ENCODE measurements at places on chromosomes 2 and 18. TPM values are rescaled to one million over a fixed set of nuclear protein-coding genes. Genes with fewer than 3 reads are reported as not detected.

DNA sequence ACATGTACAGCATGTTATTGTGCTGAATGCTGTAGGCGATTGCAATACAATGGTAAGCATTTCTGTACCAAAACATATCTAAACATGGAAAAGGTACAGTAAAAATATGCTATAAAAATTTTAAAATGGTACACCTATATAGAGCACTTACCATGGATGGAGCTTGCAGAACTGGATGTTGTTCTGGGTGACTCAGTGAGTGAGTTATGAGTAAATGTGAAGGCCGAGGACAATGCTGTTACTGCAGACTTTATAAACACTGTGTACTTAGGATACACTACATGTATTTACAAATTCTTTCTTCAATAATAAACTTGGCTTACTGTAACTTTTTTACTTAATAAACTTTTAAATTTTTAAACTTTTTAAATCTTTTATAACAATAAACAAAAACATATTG lies 473.4 kb upstream of the UBE2E3 start:
- DNase-seq, result no peak

DNA sequence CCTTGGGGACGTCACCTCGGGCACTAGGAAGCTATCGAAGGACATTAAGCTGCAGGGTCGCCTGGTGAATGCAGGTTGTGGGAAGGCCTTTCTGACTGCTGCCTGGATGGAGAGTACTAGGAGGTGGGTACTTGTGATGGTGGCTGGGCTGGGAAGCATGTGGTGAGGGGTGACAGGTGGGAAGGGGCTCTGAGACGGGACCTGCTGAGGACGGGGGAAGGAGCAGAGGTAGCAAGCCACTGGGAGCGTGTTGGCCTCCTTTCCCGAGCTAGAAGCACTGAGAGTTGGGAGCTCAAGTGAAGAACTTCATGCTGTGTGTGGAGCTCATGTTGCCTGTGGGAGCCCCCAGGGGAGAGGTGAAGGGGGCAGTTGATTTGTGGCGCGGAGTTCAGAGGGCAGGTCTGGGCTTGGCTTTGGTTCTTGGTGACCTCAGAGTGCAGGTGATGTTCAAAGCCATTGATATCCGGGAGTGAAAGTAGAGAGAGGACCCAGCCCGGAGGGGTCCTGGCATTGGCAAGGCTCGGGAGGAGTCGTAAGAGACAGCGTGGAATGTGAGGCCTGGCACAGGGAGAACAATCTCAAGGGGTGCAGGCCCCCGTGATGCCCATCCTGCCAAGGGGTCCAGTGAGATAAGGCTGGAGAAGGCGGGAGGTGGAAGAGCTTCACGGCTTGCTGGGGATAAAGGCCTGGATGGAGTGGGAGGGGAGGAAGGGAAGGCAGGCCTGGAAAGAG lies 13.2 kb downstream of the MROH2A start:
- DNase-seq, result no peak

DNA sequence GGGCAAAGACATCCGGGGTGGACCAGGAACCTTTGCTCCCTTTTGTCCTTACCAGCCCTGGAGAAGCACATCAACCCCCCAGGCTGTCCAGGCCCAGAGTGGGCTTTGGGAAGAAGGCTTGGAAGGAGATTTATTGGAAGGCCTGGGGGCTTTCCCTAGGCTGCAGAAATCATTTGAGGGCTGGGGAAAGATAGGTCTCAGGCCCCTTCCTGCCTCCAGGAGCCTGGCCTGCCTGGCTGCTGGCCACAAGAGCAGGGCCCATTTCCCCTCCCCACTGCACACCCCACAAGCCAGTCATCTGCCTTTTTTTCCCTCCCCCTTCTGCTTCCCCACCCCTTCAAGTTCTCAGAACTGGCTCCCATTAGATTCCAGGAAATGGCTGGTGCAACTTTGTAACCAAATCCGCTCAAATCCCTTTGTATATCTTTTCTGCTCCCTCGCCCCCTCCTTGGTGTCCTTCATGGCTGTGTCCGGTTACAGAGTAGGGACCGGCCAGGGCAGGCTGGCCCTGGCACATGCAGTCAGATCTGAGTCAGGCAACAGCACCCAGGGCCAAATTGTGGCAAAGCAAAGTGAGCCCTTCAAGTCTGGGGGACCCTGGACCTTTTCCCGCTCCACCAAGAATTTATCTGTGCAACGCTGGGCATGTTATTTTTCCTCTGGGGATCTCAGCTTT lies 20.8 kb upstream of the TNP1 start:
- DNase-seq, result no peak

GRCh38 chr2:104844807-104845551 lies 8.9 kb upstream of the POU3F3 start:
- DNase-seq, result no peak

DNA sequence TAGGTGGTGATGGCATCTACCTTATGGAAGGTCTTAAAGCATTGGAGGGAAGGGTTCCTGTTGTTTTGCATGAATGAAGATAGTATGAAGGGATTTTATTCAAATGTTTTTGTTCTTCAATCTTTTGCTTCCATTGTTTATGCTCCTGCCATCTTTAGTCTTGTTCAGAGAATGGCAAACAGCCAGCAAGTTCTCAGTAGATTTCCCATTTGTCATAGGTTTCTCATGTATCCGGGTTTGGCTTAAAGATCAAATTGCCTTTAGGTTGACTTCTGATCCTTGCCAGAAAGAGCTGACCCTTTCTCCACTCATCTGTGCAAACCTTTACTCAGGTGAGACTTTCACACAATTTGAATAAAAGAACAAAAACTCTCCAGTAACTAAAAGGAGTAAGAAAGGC lies 44.2 kb upstream of the STAT4 start:
- DNase-seq, result no peak

DNA sequence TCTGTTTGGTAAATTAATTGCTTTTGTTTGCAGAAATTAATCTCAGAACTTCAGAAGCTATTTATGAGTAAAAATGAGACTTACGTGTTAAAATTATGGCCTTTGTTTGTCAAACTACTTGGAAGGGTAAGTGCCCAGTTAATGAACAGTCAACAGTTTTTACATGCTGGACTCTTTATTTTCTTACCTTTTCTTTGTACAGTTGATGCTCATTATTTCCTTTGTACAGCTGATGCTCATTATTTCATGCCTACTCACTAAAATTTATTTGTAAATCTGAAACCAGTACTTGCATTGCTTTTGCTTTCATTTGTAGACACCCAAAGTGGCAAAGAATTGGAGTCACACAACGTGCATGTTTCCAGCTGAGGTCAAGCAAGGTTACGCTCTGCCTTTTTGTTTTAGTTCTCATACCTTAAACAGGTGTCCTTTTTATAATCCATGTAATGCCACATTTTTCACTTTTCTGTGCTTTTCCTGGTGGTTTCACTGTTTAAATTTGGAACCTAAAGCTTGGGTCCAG lies 13.3 kb downstream of the RIF1 start:
- no peak for DNase-seq

- no peak for DNase-seq
Measured at GRCh38 chr2:100008956-100009355, 133.4 kb downstream of the AFF3 start.

- peak; percentile 46 for DNase-seq
Measured at GRCh38 chr2:40418614-40419363, 33.1 kb downstream of the SLC8A1 start.

GRCh38 chr18:58303363-58303762 lies 259.3 kb downstream of the NEDD4L start:
- DNase-seq, result no peak

The TM4SF20 gene
- total RNA-seq, result not detected

The LINC00305 gene
- total RNA-seq, result not detected

The BAZ2B gene
- total RNA-seq, result 35.3 TPM

The KATNAL2 gene
- 2.7 TPM for total RNA-seq

The FSIP2 gene
- total RNA-seq, result 0.11 TPM

The SMARCAL1 gene
- total RNA-seq, result 10.5 TPM
